Gastroesophageal sphincter (tissue), 4 donors: ENCODE measurements at places on chromosomes 1 and 21. TPM values are rescaled to one million over a fixed set of nuclear protein-coding genes. Genes with fewer than 3 reads are reported as not detected.

DNA sequence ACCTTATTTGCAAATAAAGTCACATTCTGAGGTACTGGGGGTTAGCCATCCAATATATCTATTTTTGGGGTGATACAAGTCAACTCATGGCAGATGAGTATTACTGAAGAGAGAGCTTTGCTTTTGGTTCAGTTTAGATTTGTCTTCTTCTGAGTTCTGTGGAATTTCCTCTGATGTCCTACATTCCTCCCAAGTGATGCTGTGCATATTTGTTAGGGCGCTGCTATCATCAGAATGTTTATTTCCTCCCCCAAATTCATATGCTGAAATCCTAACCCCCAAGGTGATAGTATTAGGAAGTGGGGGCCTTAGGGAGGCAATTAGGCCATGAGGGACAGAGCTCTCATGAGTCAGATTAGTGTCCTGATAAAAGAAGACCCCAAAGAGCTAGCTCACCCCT is 96.2 kb upstream of the WLS start:
- ATAC-seq, result no peak

DNA sequence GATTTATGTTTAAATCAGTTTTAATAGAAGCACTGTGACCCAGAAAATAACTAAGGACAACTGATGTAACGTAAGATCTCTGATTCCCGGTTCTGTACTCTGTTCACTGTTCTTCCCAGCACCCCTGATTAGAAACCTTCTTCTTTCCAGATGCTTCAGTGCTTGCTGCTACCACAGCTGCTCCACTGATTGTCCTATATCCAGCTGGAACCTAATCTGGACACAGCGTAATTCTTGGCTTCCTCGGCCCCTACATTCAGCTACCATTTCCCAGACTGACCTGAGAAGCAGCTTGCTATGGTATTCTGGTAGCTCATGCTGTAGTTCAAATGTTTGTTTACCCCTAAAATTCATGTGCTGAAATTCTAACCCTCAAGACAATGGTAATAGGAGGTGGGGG is 302.7 kb downstream of the GRIK1 start:
- no peak for ATAC-seq

GRCh38 chr1:153610811-153611301 is 2.1 kb downstream of the S100A16 start:
- no peak for ATAC-seq

The SIM2 gene
- total RNA-seq, result not detected

- no peak for ATAC-seq
Measured at GRCh38 chr1:201636097-201636496, 97.2 kb downstream of the NAV1 start.

DNA sequence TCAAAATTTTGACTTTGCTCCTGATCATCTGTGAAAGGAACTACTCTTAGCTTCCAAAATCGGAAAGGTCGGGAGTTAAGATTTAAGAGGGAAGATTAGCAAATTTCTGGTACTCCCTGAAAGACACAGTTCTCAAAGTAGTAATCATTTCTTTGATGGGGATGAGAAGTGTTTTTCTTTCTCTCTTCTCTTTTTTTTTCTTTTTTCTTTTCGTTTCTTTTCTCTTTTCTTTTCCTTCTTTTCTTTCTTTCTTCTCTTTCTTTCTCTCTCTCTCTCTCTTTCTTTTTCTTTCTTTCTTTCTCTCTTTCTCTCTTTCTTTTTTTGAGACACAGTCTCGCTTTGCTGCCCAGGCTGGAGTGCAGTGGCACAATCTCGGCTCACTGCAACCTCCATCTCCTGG is 5.1 kb upstream of the RAB29 start:
- no peak for ATAC-seq

GRCh38 chr21:39837861-39838359 is 29.3 kb upstream of the PCP4 start:
- no peak for ATAC-seq

The MYOG gene
- total RNA-seq, result not detected

The DCST1 gene
- not detected for total RNA-seq

- peak; percentile 68 for ATAC-seq
Measured at GRCh38 chr1:218496561-218496960, 151.4 kb downstream of the TGFB2 start.

The FAM72A gene
- 2.1 TPM for total RNA-seq

GRCh38 chr1:218666263-218666662 is 321.1 kb downstream of the TGFB2 start:
- no peak for ATAC-seq
